ENCODE measurements at places on chromosomes 3 and 15.

DNA sequence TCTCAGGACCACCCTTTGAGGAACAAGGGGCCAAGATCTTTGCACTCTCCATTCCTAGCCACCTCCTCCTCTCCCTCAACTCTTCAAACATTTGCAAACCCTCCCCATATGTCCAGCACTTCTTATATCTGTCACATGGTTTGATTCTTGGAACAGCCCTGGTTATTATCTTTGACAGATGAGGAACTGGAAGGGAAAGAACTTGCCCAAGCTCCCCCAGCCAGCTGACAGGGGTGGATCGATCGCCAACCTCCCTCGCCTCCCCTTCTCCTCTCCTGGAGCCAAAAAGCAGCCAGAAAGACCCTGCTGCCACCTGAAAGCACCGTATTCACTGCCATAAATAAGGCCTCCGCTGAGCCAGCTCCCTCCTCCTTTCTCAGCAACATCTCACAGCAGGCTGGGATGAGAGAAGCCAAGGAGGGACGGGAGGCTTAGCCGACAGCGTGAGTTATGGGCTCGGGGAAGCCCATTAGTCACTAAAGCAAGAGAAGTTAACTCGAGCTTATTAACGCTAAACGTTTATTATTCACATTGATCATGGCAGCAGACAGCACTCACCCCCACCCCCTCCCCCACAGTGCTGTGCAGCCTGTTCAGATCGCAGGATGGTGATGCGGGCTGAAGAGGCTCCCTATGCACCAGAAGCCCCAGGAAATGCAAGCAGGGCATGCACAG is 22.2 kb upstream of the FGD5 start:
- no peak for DNase-seq

GRCh38 chr3:173397161-173398110 is at the start of gene NLGN1:
NLGN1 (plus strand) TSS chr3:173397744.
- DNase-seq = peak; percentile 70

- DNase-seq = peak; percentile 31
Measured at GRCh38 chr15:92069308-92070250, 216.1 kb downstream of the SLCO3A1 start.

DNA sequence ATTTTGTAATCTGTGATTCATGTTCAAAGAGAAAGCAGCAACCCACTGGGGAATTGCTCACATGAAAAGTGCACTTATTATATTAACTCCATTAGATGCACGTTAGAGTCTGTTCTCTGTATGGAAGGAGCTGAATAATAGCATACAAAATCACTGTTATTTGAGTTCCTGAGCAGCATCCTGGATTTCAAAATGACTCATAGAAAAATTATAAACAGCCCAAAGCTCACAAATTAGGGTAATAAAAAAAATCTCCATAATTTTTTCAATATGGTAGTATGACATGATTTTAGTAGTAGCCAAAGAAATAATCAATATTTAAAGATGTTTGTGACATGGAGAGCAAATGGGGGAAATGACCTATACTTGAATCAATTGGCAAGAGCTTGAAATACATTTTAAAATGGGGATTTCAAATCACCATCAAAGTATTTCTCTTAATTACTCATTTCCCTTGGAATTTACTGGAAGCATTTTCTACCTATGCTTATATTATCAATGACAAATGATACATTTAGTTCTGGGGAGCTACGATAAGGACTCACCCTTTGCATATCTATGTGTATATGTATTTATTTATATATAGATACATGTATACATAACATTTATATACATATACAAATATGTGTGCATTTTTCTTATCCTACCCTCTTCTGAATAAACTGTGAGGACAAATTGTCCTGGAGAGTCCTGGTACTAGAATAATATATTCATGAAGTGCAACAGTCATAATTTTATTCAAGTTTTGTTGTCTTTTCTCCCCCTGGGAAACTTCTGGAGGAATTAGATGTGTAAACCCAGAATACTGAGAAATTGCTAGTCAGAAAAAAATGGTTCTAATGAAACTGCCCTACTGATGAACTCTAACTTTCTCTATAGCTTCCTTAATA is 116.3 kb downstream of the RPL22L1 start:
- peak; percentile 57 for DNase-seq

DNA sequence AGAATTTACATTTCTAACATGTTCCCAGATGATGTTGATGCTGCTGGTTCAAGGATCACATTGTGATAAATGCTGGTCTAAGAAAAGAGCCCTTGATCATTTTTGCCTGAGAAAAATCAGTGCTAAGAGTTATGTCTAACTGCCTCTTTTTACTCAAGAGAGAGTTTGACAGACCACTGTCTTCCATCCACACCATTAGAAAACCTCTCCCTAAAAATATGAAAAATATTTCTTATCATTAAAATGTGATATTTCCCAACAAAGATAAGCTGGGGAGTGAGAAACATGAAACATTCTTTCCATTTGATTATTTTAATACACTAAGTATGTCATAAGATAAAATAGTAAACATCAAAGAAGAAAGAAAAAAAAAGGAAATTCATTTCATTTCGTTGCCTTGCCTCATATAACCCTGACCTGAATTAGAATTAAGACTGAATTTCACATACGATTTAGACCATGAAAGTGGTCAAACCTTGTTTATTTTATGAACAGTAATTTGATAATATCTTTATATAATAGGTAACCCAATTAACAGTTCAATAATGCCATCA is 471.8 kb upstream of the ARHGEF26 start:
- no peak for DNase-seq

GRCh38 chr3:140845882-140846281 is 95.8 kb upstream of the SLC25A36 start:
- no peak for DNase-seq

DNA sequence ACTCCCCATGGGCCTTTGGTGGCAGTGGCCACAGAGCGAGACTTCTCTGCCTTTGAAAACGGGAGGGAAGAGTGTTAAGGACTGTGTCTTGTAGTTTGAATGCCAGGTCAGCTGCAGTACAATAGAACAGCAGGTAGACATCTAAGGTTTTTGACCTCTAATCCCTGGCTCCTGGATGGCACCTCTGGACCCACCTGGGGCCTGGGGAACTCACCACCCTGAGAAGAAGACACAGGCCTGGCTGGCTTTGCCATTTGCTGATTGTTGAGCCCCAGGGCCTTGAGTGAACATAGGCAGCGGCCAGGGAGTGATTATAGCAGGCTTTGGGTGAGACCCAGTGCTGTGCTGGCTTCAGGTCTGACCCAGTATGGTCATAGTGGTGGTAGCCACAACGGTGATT is 66.4 kb downstream of the ZMAT3 start:
- no peak for DNase-seq

DNA sequence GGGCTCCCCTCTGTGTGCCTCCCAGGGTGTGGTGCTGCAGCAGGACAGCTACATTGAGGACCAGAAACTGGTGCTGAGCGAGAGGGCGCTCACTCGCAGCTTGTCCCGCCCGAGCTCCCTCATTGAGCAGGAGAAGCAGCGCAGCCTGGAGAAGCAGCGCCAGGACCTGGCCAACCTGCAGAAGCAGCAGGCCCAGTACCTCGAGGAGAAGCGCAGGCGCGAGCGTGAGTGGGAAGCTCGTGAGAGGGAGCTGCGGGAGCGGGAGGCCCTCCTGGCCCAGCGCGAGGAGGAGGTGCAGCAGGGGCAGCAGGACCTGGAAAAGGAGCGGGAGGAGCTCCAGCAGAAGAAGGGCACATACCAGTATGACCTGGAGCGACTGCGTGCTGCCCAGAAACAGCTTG is 53.7 kb downstream of the KLHL25 start:
- DNase-seq = no peak

- no peak for DNase-seq
Measured at GRCh38 chr3:13580256-13581023, 31.5 kb downstream of the FBLN2 start.

DNA sequence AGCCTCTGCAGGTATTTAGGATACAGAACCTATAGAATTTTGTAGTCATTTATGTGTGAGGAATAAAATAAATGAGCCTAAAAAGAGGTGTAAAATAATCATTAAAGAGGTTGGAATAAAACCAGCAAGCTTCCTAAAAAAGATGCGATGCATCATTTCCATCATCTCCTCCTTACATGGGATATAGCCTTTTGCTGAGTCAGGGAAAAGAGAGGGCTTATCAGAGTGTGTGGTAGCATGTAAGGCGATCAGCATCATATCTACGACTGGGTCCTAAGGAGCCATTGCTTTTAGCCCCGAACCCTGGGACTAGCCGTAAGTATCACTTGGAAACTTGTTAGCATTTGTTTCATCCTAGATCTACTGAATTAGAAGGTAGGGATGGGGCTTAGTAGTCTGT is 94.9 kb downstream of the DTWD1 start:
- DNase-seq = no peak

- peak; percentile 21 for DNase-seq
Measured at GRCh38 chr15:71659730-71660067, 150.7 kb upstream of the NR2E3 start.

GRCh38 chr15:81160312-81161159 is 26.5 kb downstream of the CFAP161 start:
- peak; percentile 95 for DNase-seq

DNA sequence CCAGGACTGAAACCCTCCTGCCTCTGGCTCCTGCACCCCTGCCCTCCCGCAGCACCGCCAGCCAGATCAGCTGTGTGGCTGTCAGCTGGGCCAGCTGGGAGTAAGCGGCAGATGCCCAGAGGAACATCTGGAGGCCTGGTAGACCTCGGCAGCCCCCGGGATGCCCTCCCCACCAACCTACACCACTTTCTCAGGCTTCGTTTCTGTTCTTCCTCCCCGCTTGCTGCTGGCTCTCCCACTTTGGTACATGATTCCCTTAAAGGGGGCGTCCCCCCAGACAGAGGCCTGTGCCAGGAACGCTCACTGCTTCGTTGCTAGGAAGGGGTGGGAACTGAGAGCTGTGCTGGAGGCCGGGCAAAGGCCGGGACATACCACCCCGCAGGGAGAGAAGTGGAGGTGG is 91.4 kb upstream of the RPL32 start:
- DNase-seq = no peak

- no peak for DNase-seq
Measured at GRCh38 chr15:50149090-50149489, 30.1 kb upstream of the ATP8B4 start.

Measured in choroid plexus epithelial cell (primary cell).